ENCODE measurements at places on chromosomes 12 and 14.

- DNase-seq = no peak
Measured at GRCh38 chr12:75644472-75645072, 133.2 kb upstream of the KRR1 start.

- no peak for DNase-seq
Measured at GRCh38 chr14:63465347-63465746, 77.8 kb downstream of the PPP2R5E start.

GRCh38 chr12:91384806-91385205 is 202.2 kb upstream of the DCN start:
- DNase-seq = no peak

DNA sequence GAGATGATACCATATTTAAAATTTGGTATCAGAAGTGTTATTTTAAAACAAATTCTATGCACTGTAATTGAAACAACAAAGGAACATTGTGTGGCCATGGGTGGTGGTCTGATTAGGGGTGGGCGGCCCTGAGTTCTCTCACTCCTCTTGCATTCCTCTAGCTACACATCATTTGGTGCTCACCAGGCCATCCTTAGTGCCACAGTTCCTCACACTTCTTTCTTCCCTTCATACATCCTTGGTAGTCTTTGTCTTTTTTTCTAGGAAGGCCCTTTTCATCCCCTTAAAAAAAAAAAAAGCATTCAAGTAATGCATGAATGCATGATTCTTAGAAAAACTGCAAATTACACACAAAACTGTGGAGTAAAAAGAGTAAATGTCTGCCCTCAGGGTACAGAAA is 2.4 kb upstream of the MANSC4 start:
- DNase-seq = no peak

GRCh38 chr14:71475916-71476315 is 456.3 kb upstream of the RGS6 start:
- DNase-seq = no peak

DNA sequence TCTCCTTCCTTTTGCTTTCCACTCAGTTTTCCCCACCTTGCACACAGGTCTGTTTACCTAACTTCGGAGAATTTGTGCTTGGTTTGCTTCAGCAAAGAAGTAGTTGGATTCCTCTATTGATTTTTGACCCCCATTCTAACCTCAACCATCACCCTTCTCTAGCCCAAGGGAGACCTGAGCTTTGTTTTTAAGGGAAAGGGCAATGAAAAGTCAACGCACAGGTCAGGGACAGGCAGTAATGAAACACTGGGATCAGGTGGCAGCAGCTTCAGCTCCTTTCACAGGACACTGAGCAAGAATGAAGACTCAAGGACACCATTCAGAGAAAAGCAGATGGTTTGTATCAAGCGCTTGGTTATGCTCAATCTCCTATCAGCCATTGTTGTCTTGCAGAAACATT is 46.9 kb upstream of the KRR1 start:
- DNase-seq = no peak

DNA sequence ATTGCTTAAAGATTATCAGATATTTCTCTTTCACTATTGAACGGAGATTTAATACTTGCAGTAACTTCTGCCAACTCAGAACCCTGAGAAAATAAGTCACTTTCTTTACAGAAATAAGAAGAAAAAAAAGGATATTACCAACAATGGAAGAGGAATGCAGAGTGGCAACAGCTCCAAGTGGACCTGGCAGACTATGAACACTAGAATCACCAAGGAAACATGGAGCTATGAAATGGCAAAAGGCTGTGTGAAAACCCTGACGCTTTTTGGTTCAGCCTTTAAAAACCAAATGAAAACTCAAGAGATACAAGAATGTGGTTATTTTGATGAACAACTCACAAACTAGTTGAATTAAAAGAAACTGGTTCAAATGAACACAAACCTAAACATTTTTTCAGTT is 17.7 kb downstream of the DTD2 start:
- no peak for DNase-seq

GRCh38 chr14:51535443-51536044 is 116.2 kb upstream of the FRMD6 start:
- DNase-seq = no peak

DNA sequence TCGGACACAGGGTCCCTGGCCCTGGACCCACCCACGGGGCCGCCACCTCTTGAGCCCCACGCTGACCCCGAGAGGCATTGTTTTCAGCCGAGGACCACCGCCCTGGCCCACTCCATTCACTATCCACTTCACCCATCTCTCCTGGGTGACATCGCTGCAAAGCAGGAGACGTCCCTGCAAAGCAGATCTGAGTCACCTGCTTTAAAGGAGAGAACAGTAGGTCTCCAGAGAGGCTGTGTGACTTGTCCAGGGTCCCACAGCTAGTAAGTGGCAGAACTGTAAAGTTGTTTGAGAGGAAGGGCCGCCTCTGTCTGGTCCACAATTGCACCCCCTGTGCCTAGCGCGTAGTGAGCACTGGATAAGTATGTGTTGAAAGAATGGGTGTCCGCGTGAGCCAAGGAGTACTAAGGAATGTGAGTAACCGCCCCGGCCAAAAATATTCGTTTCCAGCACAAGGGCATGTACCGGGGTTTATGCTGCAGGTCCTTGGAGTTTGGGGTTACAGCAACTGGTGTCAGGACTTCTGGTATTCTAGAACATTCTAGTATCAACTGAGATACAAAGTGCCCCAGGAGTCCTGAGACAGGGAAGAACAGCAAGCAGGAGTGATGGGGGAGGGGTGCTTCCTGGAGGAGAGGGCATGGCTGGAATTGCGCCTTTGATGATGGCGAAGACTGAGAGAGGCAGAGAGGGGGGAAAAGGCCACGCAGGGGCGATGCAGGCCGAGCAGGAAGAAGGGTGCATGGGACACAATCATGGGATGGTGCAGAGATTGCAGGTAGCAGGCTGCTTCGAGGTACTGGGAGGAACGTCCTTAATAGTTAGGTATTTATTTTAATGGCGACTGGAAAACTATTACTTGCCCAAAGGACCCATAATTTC is 91.1 kb downstream of the SCARB1 start:
- no peak for DNase-seq

- no peak for DNase-seq
Measured at GRCh38 chr12:53078425-53079225, 565 bp downstream of the SPRYD3 start.

GRCh38 chr12:286531-287300 is 24.1 kb upstream of the SLC6A13 start:
- no peak for DNase-seq

GRCh38 chr12:32360956-32361355 is 38.4 kb upstream of the FGD4 start:
- no peak for DNase-seq

GRCh38 chr14:27190296-27190695 is 592.5 kb upstream of the NOVA1 start:
- no peak for DNase-seq

GRCh38 chr12:9933958-9934357 is 1.8 kb upstream of the CLEC2A start:
- DNase-seq = no peak

- no peak for DNase-seq
Measured at GRCh38 chr12:59068436-59068835, 148.1 kb upstream of the LRIG3 start.

- no peak for DNase-seq
Measured at GRCh38 chr14:39739796-39740195, 307.6 kb upstream of the FBXO33 start.

- no peak for DNase-seq
Measured at GRCh38 chr12:103085541-103085940, 128.1 kb downstream of the ASCL1 start.

GRCh38 chr14:49538852-49539251 is 47.3 kb downstream of the RPS29 start:
- no peak for DNase-seq

DNA sequence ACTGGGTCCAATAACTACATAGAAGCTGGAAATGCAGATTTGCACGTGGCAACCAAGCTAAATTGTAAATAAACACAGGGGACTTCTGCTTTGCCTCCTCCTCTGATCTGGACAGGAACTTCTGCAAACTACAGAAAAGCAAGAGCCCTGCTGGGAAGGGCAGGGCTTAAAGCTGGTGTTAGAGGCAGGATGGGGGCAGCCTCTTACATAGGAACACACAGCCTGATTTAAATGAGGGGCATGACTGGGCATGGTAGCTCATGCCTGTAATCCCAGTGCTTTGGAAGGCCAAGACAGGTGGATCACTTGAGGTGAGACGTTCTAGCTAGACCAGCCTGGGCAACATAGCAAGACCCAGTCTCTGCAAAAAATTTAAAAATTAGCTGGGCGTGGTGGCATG is 46.7 kb downstream of the ERH start:
- no peak for DNase-seq

DNA sequence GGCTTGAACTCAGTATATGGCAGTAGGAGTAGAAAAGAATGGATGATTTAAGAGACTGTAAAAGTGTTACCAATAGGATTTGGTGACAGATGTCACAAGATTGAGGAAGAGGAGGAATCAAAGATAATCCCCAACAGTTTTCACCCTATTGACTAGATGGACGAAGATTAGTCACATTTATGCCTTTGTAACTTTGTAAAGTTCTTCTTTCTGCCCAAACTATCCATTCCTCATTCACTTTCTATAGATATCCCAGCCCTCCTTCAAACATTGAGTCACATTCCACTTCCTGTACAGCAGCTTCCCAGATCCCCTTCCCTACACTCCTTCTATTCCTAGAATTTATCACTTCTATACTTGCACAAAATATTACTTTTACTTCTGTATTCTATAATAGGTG is 207.9 kb downstream of the BTG1 start:
- DNase-seq = no peak

GRCh38 chr12:76847260-76847659 is 31.6 kb downstream of the CSRP2 start:
- DNase-seq = no peak

- DNase-seq = no peak
Measured at GRCh38 chr14:24706351-24706750, 72.4 kb upstream of the GZMB start.

DNA sequence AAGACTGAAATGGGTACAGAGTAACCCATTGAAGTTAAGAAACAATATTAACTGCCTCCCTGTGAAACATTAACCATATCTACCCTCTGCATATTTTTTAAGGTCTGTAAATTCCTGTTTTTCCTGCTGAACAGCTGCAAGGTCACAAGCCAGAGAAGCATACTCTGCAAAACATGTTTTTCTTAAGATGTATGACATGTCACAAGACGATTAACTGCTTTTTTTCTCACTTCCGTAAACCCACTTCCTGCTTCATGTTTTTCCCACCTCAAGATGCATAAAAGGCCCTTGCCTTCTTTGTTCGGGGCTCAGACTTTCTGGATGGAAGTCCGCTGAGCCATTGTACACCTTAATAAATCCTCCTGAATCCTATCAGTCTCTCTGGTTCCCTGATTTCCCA is 504.7 kb upstream of the MIS18BP1 start:
- no peak for DNase-seq

DNA sequence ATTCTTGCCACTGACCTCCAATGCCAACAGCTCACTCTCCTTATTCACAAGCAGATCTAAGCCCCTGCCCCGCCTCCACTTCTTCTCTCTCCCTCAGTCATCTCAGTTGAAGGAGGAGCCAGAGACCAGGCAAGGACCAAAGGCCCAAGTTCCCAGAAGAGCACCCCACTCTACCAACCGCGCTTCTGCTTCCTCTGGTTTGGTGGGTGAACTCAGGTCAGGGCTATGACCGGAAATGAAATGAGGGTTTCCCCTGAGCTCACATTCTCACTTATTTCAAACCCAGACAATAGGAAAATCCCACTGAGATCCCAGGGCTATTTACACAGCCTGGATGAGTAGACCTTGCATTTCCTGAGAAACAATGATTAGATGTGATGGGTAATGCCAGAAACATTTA is 9.9 kb downstream of the DPF3 start:
- no peak for DNase-seq

DNA sequence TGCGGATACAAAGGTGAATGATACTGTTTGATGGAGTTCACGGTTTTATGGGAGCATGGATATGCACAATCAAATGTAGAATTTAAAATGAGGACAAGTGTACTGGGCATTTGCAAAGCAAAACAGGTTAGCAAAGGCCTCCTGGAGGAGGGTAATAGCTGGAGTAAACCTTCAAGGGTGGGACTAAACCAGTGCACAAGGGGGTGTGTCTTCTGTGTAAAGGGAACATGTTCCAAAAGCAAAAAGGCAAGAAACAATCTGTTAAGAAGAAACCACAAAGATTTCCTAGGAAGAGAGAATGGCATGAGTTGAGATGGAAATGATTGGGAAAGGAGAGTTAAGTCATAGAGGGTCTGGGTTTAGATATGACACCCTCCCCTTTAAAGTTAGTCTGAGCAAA is 109.2 kb upstream of the SLCO1C1 start:
- DNase-seq = no peak

DNA sequence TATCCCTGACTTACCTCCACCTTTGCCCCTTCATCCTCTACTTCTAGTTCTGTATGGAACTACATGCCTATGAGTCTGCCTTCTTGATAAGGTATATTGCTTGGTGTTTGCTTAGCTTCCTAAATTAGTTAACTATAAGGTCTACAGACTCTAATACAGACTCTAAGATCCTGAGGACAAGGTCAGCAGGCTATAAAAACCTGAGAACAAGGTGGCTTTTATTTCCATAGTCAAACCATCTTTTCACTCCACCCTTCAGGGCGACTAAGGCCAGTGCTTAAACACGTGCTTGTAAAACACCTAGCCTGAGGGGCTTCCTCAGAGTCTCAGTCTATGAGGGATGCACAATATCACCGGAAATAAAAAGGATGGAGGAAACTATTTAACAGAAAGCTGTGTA is 36.1 kb upstream of the COL2A1 start:
- DNase-seq = no peak

DNA sequence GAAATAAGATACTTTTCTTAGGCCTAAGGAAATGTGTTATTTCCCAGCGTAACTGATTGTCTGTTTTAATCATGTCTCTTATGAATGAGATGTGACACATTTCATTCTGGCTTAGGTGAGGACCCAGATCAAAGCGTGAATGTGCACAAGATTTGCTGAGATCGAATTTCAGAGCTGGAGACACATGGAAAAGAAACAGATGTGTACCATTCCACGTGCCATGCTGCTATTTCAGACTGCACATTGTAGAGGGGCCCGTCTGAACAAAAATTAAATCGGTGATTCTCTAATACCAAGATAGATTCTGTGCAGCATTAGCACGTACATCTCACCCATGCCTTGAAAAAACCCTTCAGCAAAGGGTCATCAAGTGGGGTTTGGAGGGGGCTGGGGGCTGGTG is 290.4 kb downstream of the AACS start:
- no peak for DNase-seq

Measured in RWPE1 (cell line).